ENCODE measurements at places on chromosomes 11 and 22. TPM values are rescaled to one million over a fixed set of nuclear protein-coding genes. Genes with fewer than 3 reads are reported as not detected.

The SCN3B gene
- total RNA-seq = 2.5 TPM

DNA sequence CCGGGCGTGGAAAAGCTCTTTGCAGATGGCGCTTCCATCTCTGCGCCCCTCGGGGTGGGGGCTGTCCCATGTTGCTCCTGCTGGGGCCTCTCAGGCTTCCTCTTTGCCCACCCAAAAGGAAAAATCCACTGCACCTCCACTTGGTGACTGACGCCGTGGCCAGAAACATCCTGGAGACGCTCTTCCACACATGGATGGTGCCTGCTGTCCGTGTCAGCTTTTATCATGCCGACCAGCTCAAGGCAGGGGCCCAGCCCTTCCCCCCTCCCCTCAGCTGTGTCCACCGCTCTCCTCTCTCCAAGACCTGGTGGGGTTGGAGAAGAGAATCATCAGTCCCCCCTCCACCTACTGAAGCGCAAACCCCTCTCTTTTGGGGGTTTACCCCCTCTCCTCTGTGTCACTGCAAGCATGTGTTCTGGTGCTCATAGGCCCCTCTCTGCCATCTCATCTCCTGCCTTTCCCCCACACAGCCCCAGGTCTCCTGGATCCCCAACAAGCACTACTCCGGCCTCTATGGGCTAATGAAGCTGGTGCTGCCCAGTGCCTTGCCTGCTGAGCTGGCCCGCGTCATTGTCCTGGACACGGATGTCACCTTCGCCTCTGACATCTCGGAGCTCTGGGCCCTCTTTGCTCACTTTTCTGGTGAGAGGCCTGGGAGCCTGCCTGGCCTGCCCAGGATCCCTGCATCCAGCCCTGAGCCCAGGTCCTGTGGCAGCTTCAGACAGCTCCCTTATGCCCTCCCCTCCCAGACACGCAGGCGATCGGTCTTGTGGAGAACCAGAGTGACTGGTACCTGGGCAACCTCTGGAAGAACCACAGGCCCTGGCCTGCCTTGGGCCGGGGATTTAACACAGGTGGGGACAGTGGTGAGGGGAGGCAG is 1.8 kb downstream of the LARGE2 start:
- H3K27ac ChIP-seq = no peak overlapping the region
- H3K4me1 ChIP-seq = peaks cover 12% of the 10 kb centered on the region
- no peaks in the 10 kb centered on the region for H3K36me3 ChIP-seq
- no peak for DNase-seq
- H3K27me3 ChIP-seq = no peaks in the 10 kb centered on the region

- H3K4me1 ChIP-seq = no peaks in the 10 kb centered on the region
- no peak for DNase-seq
- no peak overlapping the region for H3K27ac ChIP-seq
- no peak overlapping the region for H3K4me3 ChIP-seq
- no peaks in the 10 kb centered on the region for H3K27me3 ChIP-seq
- H3K36me3 ChIP-seq = peaks cover 18% of the 10 kb centered on the region
These were observed 28.3 kb upstream of the PARVB start for GRCh38 chr22:43995798-43996169.

- no peak for DNase-seq
- H3K36me3 ChIP-seq = no peaks in the 10 kb centered on the region
- H3K4me3 ChIP-seq = no peak overlapping the region
- no peak overlapping the region for H3K27ac ChIP-seq
- no peaks in the 10 kb centered on the region for H3K4me1 ChIP-seq
These were observed 6.1 kb downstream of the P2RY2 start for GRCh38 chr11:73223998-73224730.

DNA sequence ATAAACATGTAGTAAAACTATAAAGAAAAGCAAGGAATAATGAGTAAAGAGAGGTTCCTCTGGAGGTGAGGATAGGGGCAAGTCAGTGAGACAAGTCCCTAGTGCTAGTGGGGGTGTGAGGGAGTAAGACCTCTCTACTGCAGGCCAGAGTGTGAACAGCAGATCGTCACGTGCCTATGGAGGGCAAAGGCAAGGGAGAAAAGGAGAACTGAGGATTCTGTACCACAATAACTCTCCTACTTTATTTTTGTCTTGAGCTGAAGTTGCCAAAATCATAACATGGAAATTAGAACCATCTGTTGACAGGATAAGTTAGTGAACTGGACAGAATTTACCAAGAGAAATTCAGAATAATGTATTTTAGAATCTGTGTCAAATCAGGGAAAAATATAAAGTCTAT is 77.6 kb downstream of the ENTHD1 start:
- H3K4me1 ChIP-seq = no peaks in the 10 kb centered on the region
- H3K27me3 ChIP-seq = no peaks in the 10 kb centered on the region
- H3K4me3 ChIP-seq = no peak overlapping the region

- H3K36me3 ChIP-seq = no peaks in the 10 kb centered on the region
- H3K27me3 ChIP-seq = no peaks in the 10 kb centered on the region
- no peak for DNase-seq
- H3K4me1 ChIP-seq = no peaks in the 10 kb centered on the region
These were observed 30.3 kb downstream of the LAYN start for GRCh38 chr11:111570796-111571195.

GRCh38 chr11:8671651-8672062 is 10.8 kb downstream of the TRIM66 start:
- H3K4me1 ChIP-seq = no peaks in the 10 kb centered on the region
- H3K4me3 ChIP-seq = no peak overlapping the region
- DNase-seq = no peak
- no peaks in the 10 kb centered on the region for H3K36me3 ChIP-seq
- H3K27ac ChIP-seq = peak overlapping the region; percentile 39

- no peaks in the 10 kb centered on the region for H3K36me3 ChIP-seq
- DNase-seq = no peak
- H3K27me3 ChIP-seq = no peaks in the 10 kb centered on the region
- no peaks in the 10 kb centered on the region for H3K4me1 ChIP-seq
- H3K27ac ChIP-seq = no peak overlapping the region
- no peak overlapping the region for H3K4me3 ChIP-seq
These were observed 18.2 kb downstream of the YWHAH start for GRCh38 chr22:31962387-31963125.

GRCh38 chr11:9982796-9983579 is 311.0 kb downstream of the SBF2 start:
- no peaks in the 10 kb centered on the region for H3K4me1 ChIP-seq
- H3K27ac ChIP-seq = no peak overlapping the region
- H3K27me3 ChIP-seq = no peaks in the 10 kb centered on the region
- no peak for DNase-seq
- H3K4me3 ChIP-seq = no peak overlapping the region
- no peaks in the 10 kb centered on the region for H3K36me3 ChIP-seq

GRCh38 chr11:95734009-95734572 is 55.5 kb downstream of the FAM76B start:
- H3K36me3 ChIP-seq = no peaks in the 10 kb centered on the region
- no peaks in the 10 kb centered on the region for H3K27me3 ChIP-seq
- no peak for DNase-seq
- H3K4me1 ChIP-seq = no peaks in the 10 kb centered on the region
- H3K27ac ChIP-seq = no peak overlapping the region

Measured in prostate gland (tissue), 2 donors.